ENCODE measurements at places on chromosomes 2 and 18.

DNA sequence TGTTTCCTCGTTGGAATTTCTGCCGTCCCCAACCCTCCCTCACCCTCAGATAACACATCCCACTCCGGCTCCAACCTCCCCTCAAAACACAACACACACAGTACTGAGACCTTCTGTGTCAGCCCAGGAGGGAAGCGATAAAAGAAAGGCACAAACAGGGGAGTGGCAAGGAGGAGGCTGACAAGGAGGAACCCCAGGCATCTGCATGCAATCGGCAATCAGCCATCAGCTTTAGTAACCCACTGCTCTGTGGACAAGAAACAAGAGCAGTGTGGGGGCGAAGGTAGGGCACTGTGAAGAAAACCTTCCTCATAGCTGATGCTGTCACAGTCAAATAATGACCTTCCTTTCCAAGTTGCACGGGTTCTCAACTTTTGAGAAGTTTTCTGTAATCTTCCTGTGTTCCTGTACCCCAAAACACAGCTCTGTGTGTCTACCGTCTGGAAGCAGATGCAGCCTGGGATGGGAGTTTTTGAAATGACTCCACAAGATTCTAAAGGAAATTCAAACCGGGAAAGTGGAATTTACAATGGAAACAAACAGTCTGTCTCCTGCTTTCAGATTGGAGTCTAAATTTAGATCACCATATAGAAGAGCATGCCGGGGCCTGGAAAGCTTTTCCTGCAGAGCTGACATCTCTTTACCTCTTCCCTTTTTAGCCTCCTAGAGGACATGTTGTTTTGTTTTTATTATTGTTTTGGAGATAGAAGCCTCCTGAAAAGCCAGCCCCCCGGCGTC is 16.4 kb upstream of the LPIN2 start:
- DNase-seq: no peak

GRCh38 chr2:151315381-151315903 is 26.0 kb upstream of the NMI start:
- no peak for DNase-seq

DNA sequence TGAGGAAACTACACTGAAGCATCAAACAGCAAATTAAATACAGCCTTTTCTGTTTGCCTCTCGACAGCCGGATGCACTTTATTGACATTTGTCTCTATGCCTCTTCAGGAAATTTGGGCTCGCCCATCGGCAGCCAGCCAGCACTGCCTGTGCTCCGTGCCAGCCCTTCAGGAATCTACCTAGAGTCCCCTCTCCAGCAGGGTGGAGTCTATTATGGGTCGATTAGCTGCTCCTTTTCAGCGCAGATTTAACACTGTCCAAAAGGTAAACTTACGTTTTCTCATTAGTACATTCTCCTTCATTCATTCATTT is 91.5 kb downstream of the MYCN start:
- peak; percentile 14 for DNase-seq

GRCh38 chr2:7417845-7418742 is 500.9 kb downstream of the RNF144A start:
- DNase-seq: no peak

DNA sequence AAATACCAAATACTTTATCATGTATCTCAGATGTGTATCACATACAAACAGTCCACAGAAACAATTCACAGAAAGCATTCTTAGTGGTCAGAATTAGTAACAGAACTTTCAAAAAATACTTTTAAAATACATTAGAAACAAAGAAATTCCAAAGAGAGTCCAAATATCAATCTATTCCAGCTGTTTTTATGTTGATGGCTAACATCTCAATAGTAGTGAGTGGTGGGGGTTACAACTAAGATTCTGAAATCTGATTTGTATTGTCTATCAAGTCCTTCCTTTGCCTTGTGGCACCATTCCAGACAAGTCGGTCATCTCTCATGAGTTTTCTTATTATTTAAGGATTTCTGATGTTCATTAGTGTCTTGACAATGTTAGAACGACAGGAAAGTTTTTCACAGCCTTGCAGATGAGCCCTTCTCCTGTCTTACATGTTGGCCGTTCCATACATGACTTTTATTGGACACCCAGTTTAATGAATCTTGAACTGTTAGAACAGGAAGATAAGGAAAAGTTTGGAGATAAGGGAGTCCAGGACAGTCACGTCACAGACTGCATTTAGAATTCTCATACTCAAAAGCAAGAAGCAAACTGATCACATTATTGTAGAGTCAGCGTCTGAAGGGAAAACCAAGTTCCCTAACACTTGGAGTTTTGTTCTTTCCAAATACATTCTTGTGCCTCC is 410.3 kb downstream of the PID1 start:
- DNase-seq: no peak

- DNase-seq: no peak
Observed at GRCh38 chr2:3470166-3470651, 49.1 kb downstream of the ADI1 start.

DNA sequence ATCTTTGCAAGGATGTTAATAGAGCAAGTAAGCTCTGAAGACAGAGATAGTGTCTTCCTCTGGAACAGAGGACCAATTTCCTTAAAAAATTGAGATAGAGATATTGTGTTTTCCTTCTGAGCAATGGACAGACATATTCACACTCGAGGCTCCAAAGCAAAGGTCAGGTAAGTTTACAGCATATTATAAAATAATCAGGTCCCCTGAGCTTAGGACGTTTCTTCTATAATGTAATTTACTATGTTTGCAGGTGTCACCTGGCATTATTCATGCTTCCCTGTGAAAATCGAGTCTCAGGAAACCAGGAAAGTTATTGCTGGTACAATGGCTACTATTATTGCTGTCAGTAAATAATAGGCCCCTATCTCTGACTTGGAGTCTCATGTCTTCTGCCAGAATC is 1135.8 kb upstream of the ACVR2A start:
- DNase-seq: no peak

GRCh38 chr2:118481299-118481698 is 366.1 kb downstream of the EN1 start:
- no peak for DNase-seq

DNA sequence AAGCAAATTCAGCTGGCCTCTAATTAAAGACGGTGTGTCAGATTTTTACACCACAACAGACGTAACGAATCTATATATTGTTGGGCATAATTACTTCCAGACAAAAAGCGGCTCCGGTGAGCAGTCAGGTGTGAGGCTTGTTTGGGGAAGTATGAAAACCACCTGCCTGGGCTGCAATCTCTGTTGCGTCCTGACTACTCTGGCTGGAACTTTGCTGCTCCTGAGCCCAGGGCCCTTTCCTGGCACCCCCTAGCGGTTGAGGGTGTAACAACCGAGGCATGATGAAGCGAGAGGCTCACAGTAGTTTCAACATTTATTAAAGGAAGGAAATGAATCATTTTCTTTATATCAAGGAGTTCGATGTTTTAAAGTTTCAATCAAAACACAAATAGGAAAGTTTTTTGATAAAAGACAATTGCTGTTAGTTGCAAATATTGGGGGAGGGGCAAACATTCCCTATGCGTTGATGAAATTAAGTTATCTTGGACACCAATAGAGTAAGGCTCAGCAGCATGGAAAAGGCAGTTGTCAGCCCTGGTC is 10.6 kb upstream of the ITGB6 start:
- DNase-seq: peak; percentile 9

GRCh38 chr2:40872580-40872979 is 420.7 kb upstream of the SLC8A1 start:
- DNase-seq: no peak

DNA sequence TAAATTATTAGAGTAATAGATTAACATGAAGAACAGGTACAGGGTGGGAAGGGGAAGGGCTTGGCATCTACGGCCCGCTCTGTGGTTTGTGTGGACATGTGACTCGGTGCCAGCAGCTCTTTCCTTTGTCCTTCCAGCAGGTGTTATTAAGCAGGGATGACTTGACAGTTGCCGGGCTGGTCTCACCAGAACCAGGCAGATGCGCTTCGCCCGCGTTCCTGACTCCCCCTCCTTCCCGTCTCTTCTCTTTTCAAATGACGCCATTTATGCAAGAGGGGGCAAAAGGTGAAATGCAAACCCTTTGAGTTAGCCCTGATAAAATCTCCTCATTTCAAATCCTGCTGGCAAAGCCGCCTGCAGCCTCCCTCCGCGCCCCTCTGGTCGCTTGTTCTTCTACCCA is 38.9 kb upstream of the MGAT4A start:
- peak; percentile 84 for DNase-seq

GRCh38 chr2:54306556-54306955 is 50.5 kb upstream of the TSPYL6 start:
- no peak for DNase-seq

DNA sequence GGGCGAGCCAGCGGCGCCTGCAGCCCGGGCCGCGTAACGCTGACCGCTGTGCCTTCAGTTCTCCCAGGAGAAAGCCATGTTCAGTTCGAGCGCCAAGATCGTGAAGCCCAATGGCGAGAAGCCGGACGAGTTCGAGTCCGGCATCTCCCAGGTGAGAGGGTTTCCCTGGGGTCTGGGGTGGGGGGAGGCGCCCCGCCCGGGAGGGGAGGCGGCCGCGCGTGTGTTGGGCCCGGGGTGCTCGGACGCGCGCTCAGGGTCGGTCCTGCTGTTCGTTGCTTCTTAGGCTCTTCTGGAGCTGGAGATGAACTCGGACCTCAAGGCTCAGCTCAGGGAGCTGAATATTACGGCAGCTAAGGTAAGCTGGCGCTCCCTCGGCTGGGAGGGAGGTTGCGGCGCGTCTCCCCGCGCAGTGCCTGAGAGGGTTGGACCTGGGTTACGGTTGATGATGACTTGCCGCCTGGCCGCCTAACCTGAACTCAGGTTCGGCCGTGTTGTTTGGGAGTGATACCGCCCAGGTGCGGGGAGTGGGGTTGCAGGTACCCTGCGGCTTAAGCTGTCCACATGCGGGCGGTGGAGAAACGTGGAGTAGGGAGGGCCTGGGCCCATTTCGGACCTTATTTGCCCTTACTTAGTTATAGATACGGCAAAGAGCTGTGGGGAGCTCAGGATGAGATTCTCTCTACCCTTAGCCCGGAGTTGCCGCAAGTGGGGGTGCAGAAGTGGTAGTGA is 638 bp downstream of the RPS7 start:
- no peak for DNase-seq

DNA sequence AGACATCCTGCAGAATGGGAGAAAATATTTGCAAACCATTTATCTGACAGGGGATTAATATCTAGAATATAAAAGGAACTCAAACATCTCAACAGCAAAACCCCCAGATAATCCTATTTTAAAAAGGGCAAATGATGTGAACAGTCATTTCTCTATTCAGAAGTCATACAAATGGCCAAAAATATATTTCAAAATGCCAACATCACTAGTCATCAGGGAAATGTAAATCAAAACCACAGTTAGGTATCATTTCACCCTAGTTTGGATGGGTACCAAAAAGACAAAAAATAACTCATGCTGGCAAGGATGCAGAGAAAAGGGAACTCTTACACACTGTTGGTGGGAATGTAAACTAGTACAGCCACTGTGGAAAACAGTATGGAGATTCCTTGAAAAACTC is 70.0 kb downstream of the TBR1 start:
- DNase-seq: no peak

DNA sequence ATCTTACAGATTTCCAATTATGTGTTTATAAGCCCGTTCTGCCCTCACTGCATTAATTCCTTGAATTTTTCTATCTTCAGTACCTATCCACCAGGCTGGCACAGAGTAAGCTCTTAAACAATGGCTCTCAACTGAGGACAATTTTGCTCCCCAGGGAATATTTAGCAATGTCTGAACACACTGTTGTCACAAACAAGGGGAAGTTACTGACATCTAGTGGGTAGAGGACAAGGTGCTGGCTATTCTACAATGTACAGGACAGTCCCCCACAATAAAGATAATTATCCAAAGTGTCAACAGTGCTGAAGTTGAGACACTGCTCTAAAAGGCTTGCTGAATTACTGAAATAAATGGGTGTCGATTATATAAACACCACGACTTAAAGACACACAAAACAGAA is 5.0 kb downstream of the NDUFS1 start:
- no peak for DNase-seq

DNA sequence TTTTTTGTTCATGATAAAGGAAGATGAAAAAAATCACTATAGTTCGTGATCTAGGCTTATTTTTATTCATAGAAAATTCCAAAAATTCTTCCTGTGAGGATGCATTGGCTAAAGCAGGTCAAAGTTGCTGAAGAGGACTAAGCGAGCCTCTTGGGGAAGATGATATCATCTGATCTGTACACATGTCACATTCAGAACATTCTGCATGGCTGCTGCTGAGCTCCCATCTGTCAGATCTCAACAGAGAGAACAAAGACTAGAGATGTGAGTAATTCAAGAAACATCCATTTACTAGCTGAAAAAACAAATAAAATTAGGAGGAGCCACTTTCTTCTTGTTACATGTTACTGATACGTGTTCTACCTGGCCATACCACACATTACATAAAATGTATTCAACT is 518.6 kb upstream of the FSIP2 start:
- no peak for DNase-seq

DNA sequence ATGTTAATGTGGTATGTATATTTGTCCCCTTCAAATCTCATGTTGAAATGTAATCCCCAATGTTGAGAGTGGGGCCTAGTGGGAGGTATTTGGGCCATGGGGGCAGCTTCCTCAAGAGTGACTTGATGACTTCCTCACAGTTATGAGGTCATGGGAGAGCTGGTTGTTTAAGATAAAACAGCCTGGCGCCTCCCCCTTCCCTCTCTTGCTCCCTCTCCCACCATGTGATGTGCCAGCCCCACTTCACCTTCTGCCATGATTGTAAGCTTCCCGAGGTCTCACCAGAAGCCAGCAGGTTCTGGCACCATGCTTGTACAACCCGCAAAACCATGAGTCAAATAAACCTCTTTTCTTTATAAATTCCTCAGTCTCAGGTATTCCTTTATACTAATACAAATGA is 258.3 kb upstream of the POU3F3 start:
- DNase-seq: no peak

GRCh38 chr2:164009756-164010337 is 274.0 kb upstream of the FIGN start:
- no peak for DNase-seq

GRCh38 chr2:215383652-215384279 is 52.1 kb downstream of the FN1 start:
- DNase-seq: no peak

DNA sequence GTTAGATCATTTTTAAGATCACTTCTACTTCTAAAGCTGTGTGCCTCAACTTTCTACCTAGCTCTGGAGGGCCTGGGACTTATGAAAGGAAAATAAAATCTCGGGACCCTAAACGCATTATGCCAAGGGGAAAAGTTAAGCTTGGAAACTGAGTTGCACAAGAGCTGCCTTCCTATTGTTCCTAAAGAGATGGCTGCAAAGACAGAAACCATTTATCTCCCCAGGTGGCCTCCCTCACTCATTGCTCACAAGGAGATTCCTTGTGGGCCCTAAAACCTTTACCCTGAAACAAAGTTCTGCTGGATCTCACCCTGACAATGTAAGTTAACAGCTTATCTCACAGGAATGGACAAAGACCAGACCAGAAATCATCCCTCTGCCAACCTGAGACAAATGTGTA is 26.8 kb downstream of the TUBB6 start:
- DNase-seq: no peak

- DNase-seq: no peak
Observed at GRCh38 chr2:102100371-102101096, 42.0 kb upstream of the IL1R1 start.

GRCh38 chr2:696463-696862 is 19.3 kb upstream of the TMEM18 start:
- DNase-seq: no peak

- DNase-seq: no peak
Observed at GRCh38 chr2:98929920-98930319, 6.1 kb downstream of the CRACDL start.
